ENCODE measurements at places on chromosomes 13 and 19. TPM values are rescaled to one million over a fixed set of nuclear protein-coding genes. Genes with fewer than 3 reads are reported as not detected.

The ARHGAP35 gene
- total RNA-seq = 25.6 TPM

The CFAP97D2 gene
- not detected for total RNA-seq

The TMEM38A gene
- 1.9 TPM for total RNA-seq

The NDUFA11 gene
- total RNA-seq = 254 TPM

The NKPD1 gene
- 0.14 TPM for total RNA-seq

The CNMD gene
- not detected for total RNA-seq

The POGLUT2 gene
- total RNA-seq = 12.2 TPM

The ZNF112 gene
- 6.8 TPM for total RNA-seq

The TUBA3C gene
- not detected for total RNA-seq

Measured in smooth muscle cell of bladder (primary cell).